ENCODE measurements at places on chromosomes 5 and 9.

GRCh38 chr5:756865-757345, 27.6 kb downstream of the ZDHHC11B start:
- DNase-seq = no peak

DNA sequence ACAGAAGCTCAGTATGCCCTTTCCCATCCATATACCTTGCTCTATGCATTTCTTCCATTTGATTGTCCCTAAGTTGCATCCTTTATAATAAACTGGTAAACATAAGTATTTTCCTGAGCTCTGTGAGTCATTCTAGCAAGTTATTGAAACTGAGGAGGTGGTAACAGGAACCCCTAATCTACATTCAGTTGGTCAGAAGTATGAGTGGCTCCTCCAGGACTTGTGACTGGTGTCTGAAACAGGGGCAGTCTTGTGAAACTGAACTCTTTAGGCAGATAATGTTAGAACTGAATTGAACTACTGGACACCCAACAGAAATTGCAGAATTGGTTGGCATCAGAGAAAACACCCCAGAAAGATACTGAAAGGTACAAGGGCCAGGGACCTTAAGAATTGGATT, 133.1 kb upstream of the POU5F2 start:
- no peak for DNase-seq

GRCh38 chr5:35247648-35248034, 17.4 kb upstream of the PRLR start:
- no peak for DNase-seq

DNA sequence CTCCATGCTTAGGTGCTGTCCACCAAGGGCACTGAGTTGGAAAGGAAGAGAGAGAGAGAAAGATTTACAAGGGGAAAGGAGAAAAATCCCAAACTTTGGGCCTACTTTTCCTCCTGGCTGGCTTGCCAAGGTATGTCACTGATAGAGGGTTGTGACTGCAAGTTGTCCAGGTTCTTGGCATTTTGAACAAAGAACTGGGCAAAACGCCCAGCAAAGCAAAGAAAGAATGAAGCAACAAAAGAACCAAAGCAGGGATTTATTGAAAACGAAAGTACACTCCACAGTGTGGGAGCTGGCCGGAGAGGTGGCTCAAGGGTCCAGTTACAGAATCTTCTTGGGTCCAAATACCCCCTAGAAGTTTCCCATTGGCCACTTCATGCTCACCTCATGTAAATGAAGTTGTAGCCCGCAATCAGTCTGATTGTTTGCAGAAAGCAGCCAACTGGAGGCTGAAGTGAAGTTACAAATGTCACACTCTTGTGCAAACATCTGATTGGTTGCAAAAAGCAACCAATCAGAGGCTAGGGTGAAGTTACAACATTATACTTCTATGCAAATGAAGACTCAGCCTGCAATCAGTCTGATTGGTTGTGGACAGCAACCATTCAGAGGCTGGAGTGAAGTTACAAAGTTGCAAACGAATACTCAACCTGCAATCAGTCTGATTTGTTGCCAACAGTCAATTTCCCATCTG, 263.5 kb downstream of the YTHDC2 start:
- no peak for DNase-seq

DNA sequence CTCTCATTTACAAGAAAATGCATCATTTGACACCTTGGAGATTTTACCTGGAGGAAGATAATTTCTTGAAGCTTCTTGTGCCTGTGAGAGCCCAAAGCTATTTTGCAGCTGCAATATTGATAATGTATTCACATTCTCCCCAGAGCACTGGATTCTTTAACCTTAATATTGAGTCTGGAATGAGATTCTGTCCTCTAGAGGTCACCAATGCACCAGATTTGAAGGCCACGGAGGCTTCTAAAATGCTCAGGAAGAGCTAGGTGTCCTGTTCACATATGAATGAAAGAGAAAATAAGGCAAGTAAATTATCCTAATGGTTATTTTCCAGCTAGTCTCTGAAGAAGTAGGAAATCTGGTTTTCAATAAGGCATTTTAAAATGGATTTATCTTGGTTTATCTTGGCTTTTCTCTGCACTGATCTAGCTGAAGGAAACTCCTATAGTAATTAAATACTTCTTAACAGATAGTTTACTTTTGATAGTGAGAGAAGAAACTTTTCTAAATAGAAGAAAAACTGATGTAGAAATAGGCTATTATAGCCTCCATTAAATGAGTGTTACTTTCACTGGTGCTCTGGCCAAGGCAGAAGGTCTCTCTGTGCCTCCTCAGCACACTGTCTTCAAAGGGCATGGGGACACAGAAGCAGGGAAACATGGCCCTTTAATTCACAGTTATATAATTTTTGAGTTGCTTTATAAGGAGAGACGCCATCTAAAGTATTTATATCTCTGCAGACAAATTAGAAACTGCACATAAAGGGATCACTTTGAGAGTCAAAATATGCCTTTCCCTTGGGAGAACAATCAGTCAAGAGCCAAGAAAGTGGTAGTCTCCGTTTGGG, 297.0 kb upstream of the ACTBL2 start:
- peak; percentile 25 for DNase-seq

- DNase-seq = no peak
Measured at GRCh38 chr5:78507531-78507930, 141.0 kb downstream of the LHFPL2 start.

- peak; percentile 72 for DNase-seq
Measured at GRCh38 chr9:22373636-22374035, 73.0 kb upstream of the DMRTA1 start.

DNA sequence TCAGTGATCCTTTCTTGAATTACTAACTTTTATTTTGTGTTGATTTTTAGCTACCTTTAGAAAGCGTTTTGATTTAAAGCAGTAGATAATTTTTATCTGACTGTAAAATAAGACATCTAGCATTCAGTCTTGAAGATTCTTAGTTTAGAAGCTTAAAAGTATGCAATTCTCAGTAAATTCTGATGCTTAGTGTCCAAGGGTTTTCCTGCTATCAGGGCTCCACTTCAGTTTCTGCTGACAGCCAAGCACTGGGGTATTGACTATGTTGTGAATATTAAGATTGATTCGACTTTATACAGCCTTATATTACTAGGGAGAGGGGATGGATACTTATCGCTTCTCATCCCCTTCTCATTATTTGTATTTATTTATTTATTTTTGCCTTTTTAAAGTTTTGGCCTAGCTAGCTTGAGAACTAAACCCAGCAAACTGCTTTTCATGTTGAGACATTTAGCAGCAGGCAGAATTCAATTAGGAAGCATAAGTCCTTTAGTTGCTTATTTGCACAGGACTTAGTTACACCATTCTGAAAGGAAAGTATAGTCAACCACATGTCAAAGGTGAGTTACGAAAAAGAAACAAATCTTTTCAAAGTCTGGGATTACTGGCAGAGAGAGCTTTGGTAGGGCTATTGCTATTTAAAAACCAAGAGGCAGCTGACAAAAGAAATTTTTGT, 2.9 kb downstream of the PBX3 start:
- no peak for DNase-seq

GRCh38 chr5:134008266-134008749, 3.5 kb upstream of the VDAC1 start:
- no peak for DNase-seq

DNA sequence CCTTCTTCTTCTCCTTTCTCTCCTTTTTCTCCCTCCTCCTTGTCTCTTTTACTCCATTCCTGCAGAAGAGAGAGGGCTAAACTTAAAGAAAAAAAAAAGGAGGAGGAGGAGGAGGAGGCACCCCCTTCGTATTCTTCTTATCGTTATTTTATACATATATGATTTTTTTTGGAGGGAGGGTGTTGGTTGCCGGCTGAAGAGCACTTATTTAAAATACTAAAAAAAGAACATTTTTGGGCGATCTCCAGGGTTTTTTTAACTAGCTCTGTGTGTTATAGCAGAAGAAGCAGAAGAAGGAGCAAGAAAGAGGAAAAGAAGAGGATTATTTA, 381 bp downstream of the NR2F1 start:
- DNase-seq = no peak

DNA sequence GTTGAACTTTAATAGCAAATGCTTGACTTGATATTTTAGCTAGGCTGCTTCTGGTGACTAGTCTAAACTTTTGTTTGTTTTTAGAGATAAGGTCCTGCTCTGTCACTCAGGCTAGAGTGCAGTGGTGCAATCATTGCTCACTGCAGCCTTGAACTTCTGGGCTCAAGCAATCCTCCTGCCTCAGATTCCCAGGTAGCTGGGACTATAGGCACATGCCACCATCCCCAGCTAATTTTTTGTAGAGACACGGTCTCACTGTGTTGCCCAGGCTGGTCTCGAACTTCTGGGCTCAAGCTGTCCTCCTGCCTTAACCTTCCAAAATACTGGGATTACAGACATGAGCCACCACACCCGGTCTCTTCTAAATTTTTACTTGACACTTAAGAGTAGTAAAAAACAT, 20.7 kb downstream of the CDC37L1 start:
- no peak for DNase-seq

DNA sequence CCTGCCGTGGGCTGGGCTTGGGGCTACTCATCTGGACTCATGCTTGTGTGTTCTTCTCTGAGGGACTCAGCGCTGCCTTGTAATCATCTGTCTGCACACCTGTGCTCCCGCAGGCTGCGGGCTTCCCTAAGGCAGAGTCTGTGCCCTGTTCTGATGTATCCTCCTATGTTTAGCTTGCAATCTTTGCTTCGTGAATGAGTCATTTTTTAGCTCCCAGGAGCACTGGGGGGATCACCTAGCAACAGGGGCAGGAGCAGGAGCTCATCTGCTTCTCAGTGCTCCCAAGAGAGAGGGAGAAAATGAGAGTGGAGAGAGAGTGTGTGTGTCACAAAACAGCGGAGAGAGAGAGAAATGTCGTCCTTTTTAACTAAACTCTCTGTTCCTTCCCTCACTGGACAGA, 202.4 kb upstream of the ZNF618 start:
- no peak for DNase-seq

- DNase-seq = no peak
Measured at GRCh38 chr5:176822041-176822792, 11.9 kb downstream of the UNC5A start.

DNA sequence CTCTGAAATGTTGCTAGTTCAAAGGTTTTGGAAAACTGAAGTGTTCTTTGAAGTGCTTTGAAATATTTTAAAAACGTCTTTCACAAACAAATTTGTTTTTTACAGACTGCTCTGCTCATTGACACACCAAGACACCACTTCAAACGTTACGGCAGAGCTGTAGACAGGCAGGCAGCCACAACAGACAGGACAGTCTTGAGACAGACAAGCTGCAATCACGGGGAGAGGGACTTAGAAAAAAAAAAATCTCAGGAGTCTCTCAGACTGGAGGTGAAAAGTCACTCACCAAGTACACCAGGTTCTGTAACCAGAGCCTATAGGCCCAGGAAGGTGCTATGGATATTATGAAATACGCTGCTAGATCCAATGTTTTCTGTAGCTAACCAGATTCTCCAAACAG, 135.4 kb downstream of the ISL1 start:
- DNase-seq = no peak

DNA sequence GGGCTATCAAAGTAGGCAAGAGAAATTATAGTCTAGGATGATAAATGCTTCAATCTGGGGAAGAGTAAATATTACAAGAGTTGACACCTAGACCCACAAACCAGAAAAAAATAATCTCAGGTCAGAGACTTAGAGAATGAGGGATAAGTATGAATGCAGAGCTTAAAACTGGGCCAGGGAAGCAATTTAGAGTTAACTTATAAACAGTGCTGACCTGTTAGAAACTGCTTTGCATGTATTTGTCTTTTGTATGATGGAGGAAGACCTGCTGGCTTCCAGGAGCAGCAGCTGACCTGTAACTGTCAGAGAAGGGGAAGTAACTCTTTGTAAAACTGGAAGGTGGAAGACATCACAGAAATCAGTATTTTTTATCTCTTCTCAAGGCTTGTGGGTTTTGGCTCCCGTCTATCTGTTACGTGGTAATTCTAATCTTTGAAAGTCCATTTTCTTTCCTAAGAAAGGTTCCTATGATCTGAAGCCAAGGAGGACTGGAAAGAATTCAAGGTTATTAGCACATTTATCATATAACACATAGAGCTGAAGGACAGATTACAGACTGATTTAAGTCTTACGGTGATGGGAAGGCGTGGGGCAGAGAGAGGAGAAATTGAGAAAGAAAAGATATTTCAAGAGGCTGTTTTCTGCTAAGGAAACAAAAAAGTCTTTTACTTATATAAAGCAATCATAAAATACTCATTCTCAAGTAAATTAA, 114.7 kb upstream of the ADAMTS19 start:
- DNase-seq = no peak

- DNase-seq = no peak
Measured at GRCh38 chr9:38526591-38526990, 93.8 kb downstream of the ANKRD18A start.

DNA sequence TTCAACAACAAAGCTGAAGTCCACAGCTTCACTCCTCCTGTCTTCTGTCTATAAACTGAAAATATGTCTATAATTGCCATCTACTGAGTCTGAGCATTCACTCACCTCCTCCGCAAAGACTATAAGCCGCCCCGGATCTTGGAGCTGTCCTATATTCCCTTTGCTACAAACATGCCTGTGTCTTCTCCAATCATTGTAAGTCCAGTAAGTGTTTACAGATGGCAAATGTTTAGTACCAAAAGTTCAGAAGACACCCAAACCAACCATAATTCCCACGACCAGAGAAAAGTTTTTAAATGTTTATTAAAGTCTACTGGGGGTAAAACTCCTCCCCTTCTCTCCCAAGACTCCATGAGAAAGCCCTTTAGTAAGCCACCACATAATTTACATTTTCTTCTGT, 80.9 kb downstream of the EBF1 start:
- no peak for DNase-seq

GRCh38 chr5:179862891-179863290, 4.3 kb upstream of the MRNIP start:
- DNase-seq = no peak

- DNase-seq = no peak
Measured at GRCh38 chr5:1687301-1687970, 112.2 kb downstream of the MRPL36 start.

- no peak for DNase-seq
Measured at GRCh38 chr5:164742025-164742424, 1236.6 kb downstream of the MAT2B start.

- DNase-seq = no peak
Measured at GRCh38 chr5:102531506-102531905, 32.7 kb upstream of the SLCO6A1 start.

DNA sequence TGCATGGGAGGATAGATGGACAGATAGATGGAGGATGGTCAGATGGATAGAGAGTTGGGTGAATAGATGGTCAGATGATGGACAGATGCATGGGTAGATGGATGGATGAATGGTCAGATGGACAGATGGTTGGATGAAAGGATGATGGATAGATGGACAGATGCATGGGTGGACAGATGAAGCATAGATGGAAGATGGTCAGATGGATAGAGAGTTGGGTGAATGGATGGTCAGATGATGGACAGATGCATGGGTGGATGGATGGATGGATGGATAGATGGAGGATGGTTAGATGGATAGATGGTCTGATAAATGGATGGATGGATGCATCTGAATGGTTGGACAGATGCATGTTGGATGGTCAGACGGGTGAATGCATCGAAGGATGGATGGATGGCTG, 70.4 kb downstream of the COL23A1 start:
- no peak for DNase-seq
